B cell (primary cell): ENCODE measurements at places on chromosomes 7 and 10. TPM values are rescaled to one million over a fixed set of nuclear protein-coding genes. Genes with fewer than 3 reads are reported as not detected.
A peak's percentile ranks its signal among the peaks of the same experiment; 100 is the strongest.

The RASA4 gene
- 47.0 and 49.3 TPM in 2 replicates for total RNA-seq

- H3K4me3 ChIP-seq = no peak overlapping the region
- H3K27ac ChIP-seq = no peak overlapping the region
- H3K27me3 ChIP-seq = no peaks in the 10 kb centered on the region
- DNase-seq = peak; percentile 46
- no peaks in the 10 kb centered on the region for H3K4me1 ChIP-seq
Observed at GRCh38 chr7:16431646-16432424, 10.5 kb upstream of the CRPPA start.

DNA sequence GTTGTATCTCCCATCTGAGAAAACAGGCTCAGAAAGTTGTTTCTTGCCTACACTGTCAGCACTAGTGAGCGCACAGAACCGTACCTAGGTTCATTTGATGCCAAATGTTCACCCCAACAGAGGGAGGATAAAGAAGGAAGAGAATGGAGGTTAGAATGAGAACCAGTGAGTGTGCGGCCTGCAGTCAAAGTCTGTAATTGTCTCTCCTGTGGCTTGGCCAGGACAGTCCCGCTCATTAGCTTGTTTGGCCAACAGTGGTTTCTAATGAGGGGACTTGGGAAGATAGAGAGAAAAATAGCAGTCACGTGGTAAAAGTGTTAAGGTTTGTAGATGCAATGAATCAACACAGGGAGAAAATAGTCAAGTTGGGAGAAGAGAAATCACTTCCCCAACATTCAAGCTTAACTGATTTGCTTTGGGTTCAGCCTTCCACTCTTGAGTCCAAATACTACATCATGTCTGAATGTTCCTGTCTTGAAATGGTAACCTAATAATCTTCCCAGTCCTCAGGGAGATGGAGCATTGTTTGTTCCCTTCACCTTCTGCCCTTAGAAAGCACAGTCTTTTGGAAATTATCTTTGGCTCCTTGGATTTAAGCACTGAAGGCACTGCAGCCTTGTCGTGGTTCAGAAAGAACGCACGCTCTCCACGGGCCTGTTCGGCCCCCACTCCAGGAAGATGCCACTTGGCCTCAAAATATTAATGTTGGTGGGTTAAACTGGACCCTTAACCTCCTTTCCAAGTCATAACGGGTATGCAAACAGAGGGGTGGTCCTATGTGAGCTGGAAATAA, 360.4 kb upstream of the ZNF32 start:
- no peak for DNase-seq
- H3K27me3 ChIP-seq = no peaks in the 10 kb centered on the region
- no peak overlapping the region for H3K4me3 ChIP-seq
- H3K27ac ChIP-seq = no peak overlapping the region
- no peaks in the 10 kb centered on the region for H3K36me3 ChIP-seq
- no peaks in the 10 kb centered on the region for H3K4me1 ChIP-seq

DNA sequence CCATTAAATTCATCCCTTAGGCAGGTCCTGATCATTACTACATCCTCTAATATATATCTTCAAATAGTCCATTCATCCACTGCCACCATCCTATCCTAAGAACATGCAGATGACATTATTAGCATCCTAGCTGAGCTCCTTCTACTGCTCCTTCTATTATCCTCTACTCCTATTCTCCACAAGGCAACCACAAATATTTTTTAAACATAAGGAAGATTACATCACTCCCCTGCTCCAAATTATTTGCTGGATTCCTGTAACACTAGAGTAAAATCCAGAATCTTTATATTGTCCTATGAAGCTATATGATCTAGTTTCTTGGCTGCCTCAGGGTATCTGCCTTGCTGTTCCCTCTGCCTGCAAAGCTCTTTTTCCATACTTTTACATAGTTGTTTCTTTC, 176.3 kb upstream of the SLC26A5 start:
- H3K27ac ChIP-seq = no peak overlapping the region
- H3K36me3 ChIP-seq = no peaks in the 10 kb centered on the region
- no peak for DNase-seq
- H3K4me3 ChIP-seq = no peak overlapping the region
- H3K27me3 ChIP-seq = no peaks in the 10 kb centered on the region

DNA sequence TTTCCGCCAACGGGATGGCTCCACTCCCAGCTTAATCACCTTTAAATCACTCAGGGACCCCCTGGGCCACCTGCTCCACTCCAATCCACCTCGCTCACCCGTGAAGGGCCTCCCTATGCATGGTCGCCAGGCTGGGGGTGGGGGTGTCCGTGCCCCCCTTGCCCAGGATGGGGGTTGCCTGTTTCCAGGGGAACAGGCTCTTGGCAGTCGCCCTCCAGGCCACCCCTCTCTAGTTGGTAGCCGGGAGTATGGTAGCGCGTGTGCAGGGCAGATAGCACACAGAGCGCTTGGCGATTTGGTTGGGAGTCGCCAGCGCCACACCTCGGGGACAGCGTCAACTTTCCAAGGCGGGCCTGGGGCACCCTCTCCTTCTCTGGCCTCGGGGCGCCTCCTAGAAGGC, 134.9 kb upstream of the ZNF92 start:
- no peak overlapping the region for H3K4me3 ChIP-seq
- H3K4me1 ChIP-seq = peaks cover 4% of the 10 kb centered on the region
- DNase-seq = no peak
- no peaks in the 10 kb centered on the region for H3K36me3 ChIP-seq
- no peak overlapping the region for H3K27ac ChIP-seq
